ENCODE measurements at places on chromosomes 1 and 21.

DNA sequence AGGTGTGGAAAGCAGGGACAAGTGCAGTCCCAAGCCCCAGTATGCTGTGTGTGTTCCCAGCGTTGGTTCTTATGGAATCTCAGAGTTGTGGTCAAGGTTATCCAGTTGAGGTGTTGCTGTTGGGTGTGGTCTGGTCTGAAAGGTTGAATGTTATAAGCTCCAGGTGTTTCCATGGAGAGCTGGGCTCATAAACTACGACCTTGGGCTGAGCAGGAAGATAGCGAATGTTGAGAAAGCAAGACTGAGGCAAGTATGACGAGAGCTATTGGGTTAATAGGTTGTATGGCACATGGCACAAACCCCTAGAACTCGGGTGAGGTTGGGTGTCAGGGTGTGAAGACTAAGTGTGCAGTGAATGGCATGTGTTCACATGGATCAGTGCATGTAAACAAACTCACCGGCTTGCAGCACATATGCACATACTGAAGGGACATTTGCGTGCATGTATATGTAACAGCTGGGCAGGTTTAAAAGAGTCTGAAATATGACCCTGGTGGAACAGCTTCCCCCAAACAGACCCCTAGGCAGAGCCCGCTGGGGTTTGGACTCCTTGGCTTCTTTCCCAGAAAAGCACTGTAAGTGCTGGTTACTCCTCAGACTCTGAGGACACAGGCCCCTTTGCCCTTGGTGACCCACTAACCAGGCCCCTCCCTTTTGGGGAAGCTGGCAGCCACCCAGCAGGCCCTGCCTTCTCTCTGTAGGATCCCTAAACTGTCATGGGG, 117.5 kb downstream of the NAV1 start:
- peaks cover 59% of the 10 kb centered on the region for H3K4me1 ChIP-seq
- peak overlapping the region; percentile 64 for H3K27ac ChIP-seq
- H3K36me3 ChIP-seq = no peaks in the 10 kb centered on the region

DNA sequence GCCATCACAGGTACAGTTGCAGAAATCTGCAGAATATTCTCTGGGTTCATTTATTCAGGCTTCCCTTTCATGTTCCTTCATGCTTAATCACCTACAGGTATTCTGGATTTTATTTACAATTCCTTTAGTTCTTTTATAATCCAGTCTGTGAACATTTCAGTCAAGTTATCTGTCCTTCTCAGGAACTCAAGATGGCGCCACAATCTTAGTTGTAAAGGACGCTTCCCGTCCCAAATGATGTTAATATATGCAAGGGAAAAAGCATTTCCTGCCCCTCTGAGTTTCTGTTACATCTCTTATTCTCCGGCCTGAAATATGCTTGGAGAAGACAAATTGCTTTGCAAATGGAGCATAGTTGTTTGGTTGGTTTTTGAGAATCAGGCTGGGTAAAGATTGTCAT, 19.3 kb downstream of the F3 start:
- peaks cover 2% of the 10 kb centered on the region for H3K36me3 ChIP-seq
- H3K27me3 ChIP-seq = no peaks in the 10 kb centered on the region
- H3K4me1 ChIP-seq = peaks cover 10% of the 10 kb centered on the region
- DNase-seq = no peak

DNA sequence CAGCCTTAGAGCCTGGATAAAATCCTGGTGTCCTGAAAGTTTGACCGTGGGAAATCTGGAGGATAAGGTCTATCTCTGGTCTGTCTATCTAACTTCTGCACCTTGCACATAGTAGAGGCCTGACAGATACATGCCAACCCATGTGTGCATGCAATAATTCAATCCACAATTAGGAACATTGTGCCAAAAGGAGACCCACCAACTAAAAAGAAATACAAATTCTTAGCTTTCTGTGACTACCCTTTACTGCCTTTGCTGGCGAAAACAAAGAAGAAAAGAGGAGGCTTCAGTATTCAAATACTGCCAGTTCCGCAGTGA, 381 bp upstream of the KLHL20 start:
- no peak for DNase-seq
- H3K27ac ChIP-seq = peak overlapping the region; percentile 97
- H3K36me3 ChIP-seq = peaks cover 4% of the 10 kb centered on the region
- H3K27me3 ChIP-seq = peaks cover 41% of the 10 kb centered on the region
- peaks cover 23% of the 10 kb centered on the region for H3K4me1 ChIP-seq

- H3K27ac ChIP-seq = no peak overlapping the region
- no peak overlapping the region for H3K4me3 ChIP-seq
- DNase-seq = no peak
Observed at GRCh38 chr1:116817582-116818064, 63.4 kb downstream of the CD2 start.

- H3K4me3 ChIP-seq = no peak overlapping the region
- H3K36me3 ChIP-seq = peaks cover 27% of the 10 kb centered on the region
- no peak overlapping the region for H3K27ac ChIP-seq
- DNase-seq = no peak
- H3K27me3 ChIP-seq = no peaks in the 10 kb centered on the region
Observed at GRCh38 chr1:3777647-3778589, 5.4 kb downstream of the SMIM1 start.

DNA sequence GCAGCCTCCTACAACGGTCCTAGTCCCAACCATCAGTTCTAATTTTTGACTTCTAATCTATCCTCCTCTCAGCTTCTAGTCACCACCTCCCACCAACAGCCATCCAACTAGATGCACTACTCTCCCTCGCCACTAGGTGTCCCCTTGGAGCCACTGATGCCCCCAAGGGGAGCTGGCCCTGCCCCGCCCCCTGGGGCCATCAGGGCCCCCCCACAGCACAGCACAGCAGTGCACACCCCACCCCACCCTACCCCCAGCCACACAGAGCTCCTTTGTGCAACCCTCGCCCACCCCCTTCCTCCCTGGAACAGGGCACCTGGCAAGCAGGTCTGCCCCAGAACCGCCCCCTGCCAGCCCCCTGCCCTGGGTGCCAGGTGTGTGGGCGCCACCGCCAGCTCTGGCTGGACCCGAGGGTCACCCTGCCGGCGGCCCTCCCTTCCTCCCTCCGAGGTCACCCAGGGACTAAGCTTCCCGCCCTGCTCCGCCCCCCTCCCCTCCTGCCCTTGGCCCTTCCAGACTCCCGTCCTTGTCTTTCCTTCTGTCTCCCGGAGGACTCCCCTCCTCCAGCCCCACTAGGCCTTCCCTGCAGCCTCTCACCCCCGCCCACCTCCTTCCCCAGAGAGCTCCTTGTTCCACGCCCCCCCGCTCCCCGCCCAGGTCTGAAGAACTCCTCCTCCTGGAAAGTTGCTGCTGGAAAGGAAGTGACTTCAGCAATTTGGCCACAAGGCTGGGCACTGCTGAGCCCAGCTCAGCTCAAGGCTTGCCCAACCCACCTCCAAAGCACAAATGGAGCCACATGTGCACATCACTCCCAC, 47.0 kb downstream of the AHDC1 start:
- H3K27me3 ChIP-seq = no peaks in the 10 kb centered on the region
- DNase-seq = peak; percentile 83
- peaks cover 10% of the 10 kb centered on the region for H3K36me3 ChIP-seq
- H3K4me3 ChIP-seq = peak overlapping the region; percentile 9
- peaks cover 39% of the 10 kb centered on the region for H3K4me1 ChIP-seq
- H3K27ac ChIP-seq = peak overlapping the region; percentile 95

DNA sequence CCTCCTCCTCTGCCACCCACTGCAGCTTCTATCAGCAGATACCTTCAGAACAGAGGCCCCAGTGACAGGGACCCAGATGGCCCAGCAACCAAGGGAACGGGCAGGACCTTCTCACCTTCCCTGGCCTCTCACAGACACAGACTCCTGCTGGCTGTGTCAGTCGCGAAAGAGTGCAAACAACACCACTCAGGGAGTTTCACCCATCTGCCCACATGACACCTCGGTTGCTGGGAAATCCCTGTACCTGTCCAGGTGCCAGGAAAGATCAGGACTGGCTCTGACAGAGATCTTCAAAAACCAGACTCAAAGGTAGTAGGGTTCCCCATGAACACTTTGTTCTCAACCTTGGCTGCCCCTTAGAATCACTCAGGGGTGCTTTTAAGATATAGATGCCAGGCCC, 83.5 kb upstream of the HIVEP3 start:
- no peak for DNase-seq
- peaks cover 2% of the 10 kb centered on the region for H3K4me1 ChIP-seq
- H3K27ac ChIP-seq = no peak overlapping the region
- no peaks in the 10 kb centered on the region for H3K36me3 ChIP-seq
- no peaks in the 10 kb centered on the region for H3K27me3 ChIP-seq
- no peak overlapping the region for H3K4me3 ChIP-seq

DNA sequence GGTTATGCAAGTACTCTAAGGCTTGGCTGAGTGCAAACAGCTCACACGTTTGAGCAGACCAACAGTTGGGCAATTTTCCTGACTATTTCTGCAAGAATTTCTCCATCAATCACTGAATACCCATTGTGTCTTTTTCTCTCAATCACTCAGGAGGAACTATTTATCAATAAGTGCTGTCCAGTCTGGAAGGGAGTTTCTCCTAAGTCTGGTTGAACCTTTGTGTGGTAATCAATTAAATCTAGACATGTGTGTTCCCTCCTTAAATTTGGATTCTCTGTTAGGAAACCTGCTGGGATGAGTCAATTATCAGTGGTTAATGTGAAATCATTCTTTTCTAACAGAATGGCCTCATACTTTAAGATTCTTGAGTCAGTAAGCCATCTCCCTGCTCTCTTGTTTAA, 6.8 kb upstream of the AADACL3 start:
- no peak overlapping the region for H3K4me3 ChIP-seq
- peaks cover 12% of the 10 kb centered on the region for H3K27me3 ChIP-seq
- H3K4me1 ChIP-seq = peaks cover 12% of the 10 kb centered on the region
- no peaks in the 10 kb centered on the region for H3K36me3 ChIP-seq
- DNase-seq = no peak

GRCh38 chr1:83555871-83556270, 443.1 kb downstream of the TTLL7 start:
- peaks cover 8% of the 10 kb centered on the region for H3K4me1 ChIP-seq
- H3K27ac ChIP-seq = peak overlapping the region; percentile 27
- no peak for DNase-seq
- H3K27me3 ChIP-seq = peaks cover 1% of the 10 kb centered on the region

- H3K27me3 ChIP-seq = peaks cover 33% of the 10 kb centered on the region
- no peak overlapping the region for H3K27ac ChIP-seq
- no peak for DNase-seq
- H3K4me3 ChIP-seq = no peak overlapping the region
Observed at GRCh38 chr1:18166929-18167328, 59.3 kb downstream of the IGSF21 start.

DNA sequence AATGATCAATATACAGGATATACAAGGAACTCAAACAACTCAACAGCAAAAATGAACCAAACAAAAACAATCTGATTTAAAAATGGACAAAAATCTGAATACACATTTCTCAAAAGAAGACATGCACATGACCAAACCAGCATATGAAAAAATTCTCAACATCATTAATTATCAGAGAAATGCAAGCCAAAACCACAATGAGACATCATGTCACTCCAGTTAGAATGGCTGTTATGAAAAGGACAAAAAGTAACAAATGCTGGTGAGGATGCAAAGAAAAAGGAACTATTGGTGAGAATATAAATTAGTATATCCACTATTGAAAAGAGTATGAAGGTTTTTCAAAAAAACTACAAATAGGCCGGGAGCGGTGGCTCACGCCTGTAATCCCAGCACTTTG, 42.0 kb downstream of the FCRL3 start:
- DNase-seq = no peak
- no peak overlapping the region for H3K27ac ChIP-seq
- no peak overlapping the region for H3K4me3 ChIP-seq

All from mesothelial cell of epicardium (in vitro differentiated cells).